GM23248 (cell line): ENCODE measurements at places on chromosomes 12 and 14. TPM values are rescaled to one million over a fixed set of nuclear protein-coding genes. Genes with fewer than 3 reads are reported as not detected.
A peak's percentile ranks its signal among the peaks of the same experiment; 100 is the strongest.

GRCh38 chr12:101567918-101568317 lies 26.9 kb upstream of the MYBPC1 start:
- no peaks in the 10 kb centered on the region for H3K4me1 ChIP-seq
- H3K27me3 ChIP-seq = no peaks in the 10 kb centered on the region; the same call in 1 of the 2 replicates
- no peak for DNase-seq
- no peak overlapping the region for H3K4me3 ChIP-seq
- H3K27ac ChIP-seq = no peak overlapping the region

GRCh38 chr14:80850197-80850814 lies 91.2 kb downstream of the CEP128 start:
- peak; percentile 50 for DNase-seq
- H3K4me3 ChIP-seq = no peak overlapping the region
- no peaks in the 10 kb centered on the region for H3K27me3 ChIP-seq
- H3K36me3 ChIP-seq = no peaks in the 10 kb centered on the region
- H3K27ac ChIP-seq = no peak overlapping the region
- H3K4me1 ChIP-seq = peaks cover 7% of the 10 kb centered on the region; the same call in 1 of the 2 replicates

The TAS2R13 gene
- total RNA-seq = 0.13 and 0.32 TPM in 2 replicates

The PLEKHD1 gene
- not detected in 2 replicates for total RNA-seq

DNA sequence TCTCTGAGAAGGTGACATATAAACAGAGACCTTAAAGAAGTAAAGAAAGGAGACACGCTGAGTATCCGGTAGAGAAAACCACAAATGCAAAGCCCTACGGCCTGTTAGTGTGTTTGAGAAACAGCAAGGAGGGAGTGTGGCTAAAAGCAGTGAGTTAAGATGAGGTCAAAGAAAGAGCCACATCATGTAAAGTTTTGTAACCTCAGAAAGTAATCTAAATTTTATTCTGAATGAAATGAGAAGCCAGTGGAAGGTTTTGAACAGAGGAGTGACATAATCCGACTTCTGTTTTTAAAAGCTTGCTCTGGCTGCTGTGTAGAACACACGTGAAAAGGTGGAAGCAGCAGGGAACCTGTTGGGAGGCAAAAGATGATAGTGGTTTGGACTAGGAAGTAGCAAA lies 32.6 kb downstream of the PPP2R5E start:
- no peak overlapping the region for H3K4me3 ChIP-seq
- H3K27me3 ChIP-seq = no peaks in the 10 kb centered on the region
- H3K4me1 ChIP-seq = peaks cover 5% of the 10 kb centered on the region; the same call in 1 of the 2 replicates
- H3K36me3 ChIP-seq = no peaks in the 10 kb centered on the region
- H3K27ac ChIP-seq = no peak overlapping the region
- DNase-seq = no peak

- H3K27ac ChIP-seq = no peak overlapping the region
- no peak overlapping the region for H3K4me3 ChIP-seq
- peaks cover 26% of the 10 kb centered on the region for H3K4me1 ChIP-seq
- DNase-seq = no peak
- H3K36me3 ChIP-seq = no peaks in the 10 kb centered on the region
Observed at GRCh38 chr14:61153914-61154545, 127.1 kb downstream of the TMEM30B start.

The RASSF3 gene
- 4.9 and 12.0 TPM in 2 replicates for total RNA-seq
